Right forelimb (tissue), 1 donor: ENCODE measurements at places on chromosomes 4 and X.

- no peak for DNase-seq
Measured at GRCh38 chrX:2595258-2595657, 94.5 kb upstream of the DHRSX start.

- DNase-seq, result peak; percentile 75
Measured at GRCh38 chr4:123785538-123785937, 388.9 kb downstream of the SPRY1 start.

DNA sequence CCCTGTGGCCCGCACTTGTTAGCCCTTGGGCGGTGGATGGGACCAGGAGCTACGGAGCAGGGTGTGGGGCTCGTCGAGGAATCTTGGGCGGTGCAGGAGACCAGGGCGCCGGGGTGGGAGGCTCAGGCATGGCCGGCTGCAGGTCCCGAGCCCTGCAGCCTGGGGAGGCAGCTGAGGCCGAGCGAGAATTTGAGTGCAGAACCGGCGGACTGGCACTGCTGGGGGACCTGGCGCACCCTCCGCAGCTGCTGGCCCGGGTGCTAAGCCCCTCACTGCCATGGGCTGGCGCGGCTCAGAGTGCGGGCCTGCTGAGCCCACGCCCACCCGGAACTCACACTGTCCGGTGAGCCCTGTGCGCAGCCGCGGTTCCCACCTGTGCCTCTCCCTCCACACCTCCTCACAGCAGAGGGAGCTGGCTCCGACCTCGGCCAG is 73.6 kb upstream of the TLL1 start:
- no peak for DNase-seq

DNA sequence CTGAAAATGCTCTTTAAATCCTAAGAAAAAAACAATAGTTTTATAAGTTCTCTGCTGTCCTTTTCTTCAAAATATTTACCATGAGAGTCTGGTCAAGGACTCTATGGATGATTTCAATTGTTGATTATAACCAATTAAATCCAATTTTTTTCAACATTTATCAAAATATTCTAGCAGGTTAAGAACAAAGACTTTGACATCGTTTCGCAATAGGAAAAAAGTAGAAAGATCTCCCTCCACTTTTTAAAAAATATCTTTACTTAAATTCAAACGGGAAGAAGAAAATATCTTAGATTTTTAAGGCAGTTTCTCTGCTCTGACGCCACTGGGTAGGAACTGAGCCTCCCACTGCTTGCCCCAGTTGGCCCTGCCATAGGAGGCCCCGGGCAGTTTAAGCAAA is 44.7 kb upstream of the TMEM154 start:
- DNase-seq, result no peak

DNA sequence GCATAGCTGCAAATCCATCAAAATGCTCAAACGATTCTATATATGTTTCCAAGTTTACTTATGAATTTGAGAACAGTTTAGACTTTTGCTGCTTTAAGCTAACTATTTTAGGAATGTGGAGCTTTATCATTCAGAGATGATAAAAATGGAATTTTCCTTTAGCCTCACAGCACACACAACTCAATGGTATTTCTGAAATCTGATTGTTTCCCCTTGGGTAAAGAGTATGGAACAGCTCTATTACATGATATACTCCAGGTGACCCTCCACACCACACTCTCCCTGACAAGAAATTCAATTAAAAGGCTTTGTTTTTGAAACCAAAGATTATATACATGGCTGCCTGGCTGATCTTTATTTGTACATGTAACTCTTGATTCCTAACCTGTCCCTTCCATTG is 120.0 kb downstream of the LUZP4 start:
- no peak for DNase-seq

DNA sequence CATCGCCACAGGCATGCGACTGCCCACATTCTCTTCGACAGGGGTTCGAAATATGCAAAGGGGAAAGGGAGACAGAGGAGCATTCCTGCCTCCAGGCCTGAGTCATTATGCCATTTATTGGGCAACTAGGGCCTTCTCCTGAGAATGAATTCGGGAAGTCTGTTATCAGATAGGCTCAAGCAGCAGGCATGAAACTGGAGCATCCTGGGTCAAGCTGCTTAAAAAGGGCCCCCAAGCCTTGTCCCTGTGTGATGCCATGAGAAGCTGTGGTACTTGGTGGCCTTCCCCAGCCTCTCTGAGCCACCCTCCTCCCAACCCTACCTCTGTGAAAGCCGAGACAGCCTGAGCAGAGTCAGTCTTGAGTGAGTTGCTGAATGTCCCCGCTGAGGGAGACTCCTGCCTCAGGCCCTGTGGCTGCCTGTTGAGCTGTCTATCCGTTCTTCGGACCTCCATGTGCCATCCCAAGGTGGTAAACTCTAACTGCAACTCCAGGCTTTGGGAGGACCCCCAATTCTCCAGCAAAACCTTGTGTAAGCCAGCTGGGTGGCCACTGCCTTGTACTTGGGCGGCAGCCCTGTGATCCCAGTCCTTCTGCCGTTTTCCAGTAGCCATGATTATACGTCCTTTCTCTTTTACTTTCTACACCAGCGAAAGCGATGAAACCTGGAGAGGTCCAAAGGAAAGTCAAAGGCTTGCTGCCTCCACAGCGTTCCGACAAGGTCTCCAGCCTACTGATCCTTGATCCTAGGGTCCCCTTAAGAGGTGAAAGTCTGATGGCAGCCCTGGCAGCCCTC is 37.7 kb downstream of the NBDY start:
- DNase-seq, result no peak

- DNase-seq, result no peak
Measured at GRCh38 chrX:91414713-91415112, 19.9 kb upstream of the PABPC5 start.

DNA sequence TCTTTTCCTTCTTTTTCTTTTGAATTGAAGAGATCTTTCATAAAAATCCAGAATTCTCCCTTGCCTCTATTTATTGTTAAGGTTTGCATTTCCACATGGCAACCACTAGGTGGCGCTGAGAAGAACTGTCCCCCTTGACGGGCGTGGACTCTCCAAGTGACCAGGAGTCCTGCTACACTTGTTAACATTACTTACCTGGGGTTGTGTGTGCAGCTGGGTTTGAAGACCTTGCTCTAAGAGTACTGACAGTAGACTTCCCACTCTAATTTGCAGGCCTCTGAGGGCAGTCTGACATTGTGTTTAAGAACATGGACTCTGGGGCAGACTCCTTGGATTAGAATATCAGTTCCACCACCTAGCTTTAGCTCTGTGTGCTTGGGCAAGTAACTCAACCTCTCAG is 52.8 kb downstream of the GPRIN3 start:
- no peak for DNase-seq

DNA sequence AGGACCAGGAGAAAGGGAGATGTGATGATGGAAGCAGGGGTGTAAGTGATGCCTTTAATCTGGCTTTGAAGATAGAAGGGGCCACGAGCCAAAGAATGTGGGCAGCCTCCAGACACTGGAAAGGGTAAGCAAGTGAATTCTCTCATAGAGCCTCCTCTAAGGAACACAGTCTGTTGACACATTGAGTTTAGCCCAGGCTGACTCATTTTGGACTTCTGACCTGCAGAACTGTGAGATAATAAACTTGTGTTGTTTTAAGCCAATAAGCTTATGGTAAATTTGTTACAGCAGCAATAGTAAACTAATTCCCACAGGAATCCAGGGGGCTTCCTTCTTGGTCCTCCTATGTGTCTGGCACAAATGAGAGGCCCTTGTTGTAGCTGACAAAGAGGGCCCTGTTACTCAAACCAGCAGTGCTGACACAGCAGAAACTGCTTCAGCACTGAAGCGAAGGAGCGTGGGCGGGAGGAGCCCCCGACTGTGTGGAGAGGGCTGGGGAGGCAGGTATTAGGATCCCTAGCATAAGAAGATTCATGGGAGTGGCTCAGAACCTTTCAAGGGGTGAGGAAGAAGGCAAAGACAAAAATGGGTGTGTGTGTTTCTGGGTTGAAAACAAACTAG is 268.7 kb downstream of the NR3C2 start:
- no peak for DNase-seq

DNA sequence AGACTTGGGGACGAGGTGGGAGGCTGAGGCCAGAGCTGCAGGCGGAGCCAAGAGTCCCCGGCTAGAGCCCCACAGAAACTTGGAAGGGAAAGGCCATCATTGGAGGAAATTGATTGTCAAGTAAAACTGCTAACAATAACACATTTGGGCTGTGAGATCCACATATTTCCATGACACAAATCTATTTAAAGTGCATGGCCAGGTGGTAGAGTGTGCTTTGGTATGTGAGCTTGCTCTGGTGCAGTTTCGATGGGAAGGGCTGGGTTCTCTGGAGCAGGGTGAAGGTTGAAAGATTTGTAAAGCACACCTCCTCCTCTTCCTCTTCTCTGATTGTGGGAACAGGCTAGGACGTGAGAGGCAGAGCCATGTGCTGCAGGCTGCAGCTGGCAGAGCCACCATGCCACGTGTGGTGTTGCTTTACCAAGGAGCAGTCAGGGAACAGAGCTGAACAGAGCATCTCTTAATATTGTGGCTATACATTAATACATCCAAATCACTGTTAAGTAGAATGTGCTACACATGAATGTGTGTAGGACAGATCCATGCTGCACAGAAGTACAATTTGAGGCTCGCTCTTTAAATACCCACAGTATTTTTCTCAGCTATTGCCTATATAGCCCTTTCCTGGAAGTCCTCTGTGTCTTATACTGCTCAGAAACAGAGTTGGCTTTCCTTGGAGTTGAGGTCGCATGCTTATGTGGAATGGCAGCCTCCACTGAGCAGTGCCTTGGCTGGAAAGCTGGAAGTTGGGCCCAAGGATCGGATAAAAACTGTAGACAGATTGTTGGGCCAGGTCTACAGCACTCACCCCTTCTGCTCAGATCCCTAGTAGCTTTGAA is 37.7 kb downstream of the FHDC1 start:
- no peak for DNase-seq

DNA sequence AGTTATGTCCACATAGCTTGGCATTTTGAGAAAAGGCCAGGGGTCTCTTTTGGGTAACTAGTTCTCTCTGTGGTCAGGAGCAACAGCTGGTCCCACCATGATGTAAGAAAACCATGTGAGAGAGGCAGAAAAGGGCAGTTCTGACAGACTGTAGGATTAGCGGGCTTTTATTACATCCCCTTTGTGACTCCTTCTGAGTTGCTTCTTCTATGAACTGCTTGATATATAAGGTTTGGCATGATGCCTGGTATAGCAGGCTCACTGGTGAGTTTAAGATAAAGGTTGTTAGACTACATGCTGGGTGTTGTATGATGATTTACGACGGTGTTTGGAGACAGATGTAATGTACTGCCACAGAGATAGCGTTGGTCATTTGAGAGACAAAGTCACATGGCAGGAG is 2308.1 kb upstream of the AGA start:
- DNase-seq, result no peak

DNA sequence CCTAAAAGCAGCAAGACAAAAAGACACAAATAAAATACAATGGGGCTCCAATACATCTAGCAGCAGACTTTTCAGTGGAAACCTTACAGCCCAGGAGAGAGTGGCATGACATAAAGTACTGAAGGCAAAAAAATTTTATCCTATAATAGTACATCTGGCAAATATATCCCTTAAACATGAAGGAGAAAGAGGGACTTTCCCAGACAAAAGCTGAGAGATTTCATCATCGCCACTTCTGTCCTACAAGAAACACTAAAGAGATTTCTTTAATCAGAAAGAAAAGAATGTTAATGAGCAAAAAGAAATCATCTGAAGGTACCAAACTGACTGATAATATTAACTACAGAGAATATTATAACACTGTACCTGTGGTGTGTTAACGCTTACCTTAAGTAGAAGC is 86.4 kb downstream of the ANKRD17 start:
- no peak for DNase-seq

GRCh38 chr4:143359644-143360193 is 23.0 kb downstream of the GAB1 start:
- DNase-seq, result no peak

DNA sequence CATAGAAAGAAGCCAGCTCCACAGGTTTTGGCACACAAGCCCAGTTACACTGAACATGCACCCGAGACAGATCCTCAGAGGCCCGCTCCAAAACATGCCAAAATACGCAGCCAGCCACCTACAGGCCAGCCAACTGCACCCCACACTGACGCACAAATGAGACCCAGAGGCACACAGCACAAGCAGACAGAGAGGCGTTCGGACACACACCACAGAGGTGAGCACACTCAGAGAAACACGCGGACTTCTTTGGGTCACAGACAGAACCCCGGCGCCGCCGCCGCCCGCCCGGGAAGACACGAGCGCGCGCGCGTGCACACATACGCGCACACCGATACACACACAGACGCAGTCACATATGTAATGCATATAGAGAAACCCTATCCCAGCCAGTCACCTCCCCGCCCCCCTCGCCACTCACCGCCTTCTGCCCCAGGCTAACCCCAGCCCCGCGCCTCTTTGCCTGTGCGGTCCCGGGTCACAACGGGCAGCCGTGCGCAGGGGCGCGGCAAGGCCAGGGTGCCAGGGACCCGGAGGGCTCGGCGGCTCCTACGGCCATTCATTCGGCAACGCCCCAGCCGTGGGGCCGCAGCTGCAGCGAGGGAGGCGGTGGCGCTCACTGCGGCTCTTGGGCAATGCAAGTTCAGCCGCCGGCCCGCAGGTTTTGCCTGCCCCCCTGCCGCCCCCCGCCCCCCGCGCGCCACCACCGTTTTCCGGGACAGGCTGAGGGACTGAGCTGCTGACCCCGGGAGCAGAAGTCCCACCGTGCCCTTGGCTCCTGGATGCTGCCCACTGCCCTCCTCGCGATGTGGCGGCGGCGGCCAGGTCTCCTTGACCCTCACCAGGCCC is 553 bp downstream of the SEPTIN6 start:
- DNase-seq, result peak; percentile 67

- DNase-seq, result no peak
Measured at GRCh38 chrX:140817943-140818342, 108.4 kb downstream of the LINC00632 start.

DNA sequence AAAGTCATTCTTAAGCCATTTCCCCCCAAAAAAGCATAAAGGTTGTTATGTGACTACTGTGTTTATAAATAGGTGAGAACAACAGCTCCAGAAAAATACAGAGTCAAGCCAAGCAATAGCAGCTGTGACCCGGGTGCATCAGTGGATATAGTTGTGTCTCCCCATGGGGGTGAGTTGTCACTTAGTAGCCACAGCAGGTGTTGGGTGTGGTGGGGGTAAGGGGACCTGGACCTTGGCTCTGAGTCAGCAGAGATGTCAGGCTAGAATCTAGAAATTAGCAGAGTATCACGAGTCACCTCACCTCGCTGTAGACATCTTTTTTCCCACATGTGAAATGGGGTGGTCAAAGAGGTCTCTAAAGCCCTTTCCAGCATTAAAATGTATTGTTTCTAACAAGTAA is 42.4 kb downstream of the MOSPD2 start:
- no peak for DNase-seq

DNA sequence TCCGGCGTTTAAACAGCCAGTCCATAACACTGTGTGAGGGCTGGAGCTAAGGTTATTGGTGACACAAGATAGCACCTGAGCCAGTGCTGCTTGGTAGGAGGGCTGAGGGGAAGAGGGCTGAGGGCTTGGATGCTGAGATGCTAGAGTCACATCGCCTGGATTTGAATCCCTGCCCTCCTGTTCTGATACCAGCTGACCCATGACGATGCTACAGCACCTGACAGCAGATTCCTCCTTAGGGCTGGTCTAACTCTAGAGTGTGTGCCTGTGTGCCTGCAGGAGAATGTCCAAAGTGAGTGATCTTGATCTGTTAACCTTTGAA is 102.5 kb downstream of the PTTG2 start:
- no peak for DNase-seq

- no peak for DNase-seq
Measured at GRCh38 chrX:84160736-84161135, 27.3 kb downstream of the RPS6KA6 start.
